Left colon (tissue), 2 donors: ENCODE measurements at places on chromosomes 3 and 15. TPM values are rescaled to one million over a fixed set of nuclear protein-coding genes. Genes with fewer than 3 reads are reported as not detected.

GRCh38 chr3:105801397-105801796 lies 67.4 kb downstream of the CBLB start:
- DNase-seq, result no peak

GRCh38 chr3:184347321-184348056 lies 10.1 kb downstream of the FAM131A start:
- no peak for DNase-seq

GRCh38 chr15:101444807-101445508 lies 44.5 kb downstream of the PCSK6 start:
- no peak for DNase-seq

- no peak for DNase-seq
Observed at GRCh38 chr3:29338377-29338776, 57.5 kb downstream of the RBMS3 start.

- no peak for DNase-seq
Observed at GRCh38 chr3:86890741-86891396, 100.1 kb downstream of the VGLL3 start.

CLDN18 gene
- total RNA-seq, result not detected

- DNase-seq, result no peak
Observed at GRCh38 chr15:93066834-93067648, 22.0 kb downstream of the RGMA start.

- DNase-seq, result no peak
Observed at GRCh38 chr3:104992676-104993075, 374.0 kb upstream of the ALCAM start.
